Activated T-cell treated with anti-CD3 and anti-CD28 coated beads, Interleukin-2, amount 50 U/mL, for 72 hours (primary cell): ENCODE measurements at places on chromosomes 16 and 17. TPM values are rescaled to one million over a fixed set of nuclear protein-coding genes. Genes with fewer than 3 reads are reported as not detected.

- DNase-seq, result no peak
Measured at GRCh38 chr16:83652943-83653342, 154.8 kb upstream of the HSBP1 start.

- DNase-seq, result no peak
Measured at GRCh38 chr16:88886420-88886844, 20.0 kb upstream of the PABPN1L start.

- no peak for DNase-seq
Measured at GRCh38 chr17:49101054-49101534, 31.5 kb upstream of the B4GALNT2 start.

DNA sequence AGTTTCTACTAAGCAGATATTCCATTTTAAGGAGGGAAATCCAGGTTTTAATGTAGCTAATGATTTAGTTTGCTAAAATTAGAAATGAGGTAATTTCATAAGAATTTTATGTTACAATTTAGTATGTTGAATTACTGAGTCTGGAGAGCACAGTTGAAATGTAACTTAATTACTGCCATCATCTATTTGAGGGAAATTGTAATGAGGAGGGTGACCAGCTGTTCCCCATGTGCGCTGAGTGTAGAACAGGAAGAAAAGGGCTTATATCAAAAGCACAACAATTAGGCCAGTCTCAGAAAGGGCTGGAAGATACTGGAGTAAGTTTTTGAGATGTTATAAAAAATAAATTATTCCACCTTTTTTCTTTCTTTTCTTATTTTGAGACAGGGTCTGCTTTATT is 735.1 kb upstream of the GOT2 start:
- DNase-seq, result no peak

DNA sequence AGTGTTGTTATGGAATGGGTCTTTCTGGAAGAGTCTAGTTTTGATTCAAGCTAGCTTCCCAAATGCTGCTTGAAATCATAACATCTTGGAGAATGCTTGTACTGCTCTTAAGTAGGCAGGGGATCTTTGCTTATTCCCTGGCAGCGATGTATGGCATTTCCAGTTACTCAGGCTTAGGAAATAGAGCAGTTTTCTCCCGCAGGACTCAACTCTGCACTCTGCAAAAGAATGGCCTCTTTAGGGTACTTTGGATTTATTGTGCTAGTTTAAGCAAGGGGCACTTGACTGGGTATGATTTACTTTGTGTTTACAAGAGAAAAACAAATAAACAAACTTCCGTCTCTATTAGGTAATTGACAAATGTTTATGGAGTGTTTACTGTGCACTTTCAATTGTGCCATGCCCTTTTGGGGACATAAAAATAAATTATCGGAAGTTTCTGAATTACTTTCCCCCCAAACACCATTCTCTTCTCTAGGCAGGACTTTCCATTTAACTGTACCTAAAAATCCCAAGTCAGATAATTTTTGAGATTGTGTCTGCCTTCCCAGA is 164.0 kb downstream of the MAP2K6 start:
- DNase-seq, result no peak

The MEOX1 gene
- total RNA-seq, result 0.37 TPM

The PIGS gene
- total RNA-seq, result 53.5 TPM

The PPL gene
- total RNA-seq, result 0.22 TPM
